ENCODE measurements at places on chromosomes 12 and 14.

- peak; percentile 45 for DNase-seq
Observed at GRCh38 chr14:95226801-95227200, 69.5 kb upstream of the DICER1 start.

GRCh38 chr12:84810611-84811010 lies 102.0 kb downstream of the SLC6A15 start:
- no peak for DNase-seq

DNA sequence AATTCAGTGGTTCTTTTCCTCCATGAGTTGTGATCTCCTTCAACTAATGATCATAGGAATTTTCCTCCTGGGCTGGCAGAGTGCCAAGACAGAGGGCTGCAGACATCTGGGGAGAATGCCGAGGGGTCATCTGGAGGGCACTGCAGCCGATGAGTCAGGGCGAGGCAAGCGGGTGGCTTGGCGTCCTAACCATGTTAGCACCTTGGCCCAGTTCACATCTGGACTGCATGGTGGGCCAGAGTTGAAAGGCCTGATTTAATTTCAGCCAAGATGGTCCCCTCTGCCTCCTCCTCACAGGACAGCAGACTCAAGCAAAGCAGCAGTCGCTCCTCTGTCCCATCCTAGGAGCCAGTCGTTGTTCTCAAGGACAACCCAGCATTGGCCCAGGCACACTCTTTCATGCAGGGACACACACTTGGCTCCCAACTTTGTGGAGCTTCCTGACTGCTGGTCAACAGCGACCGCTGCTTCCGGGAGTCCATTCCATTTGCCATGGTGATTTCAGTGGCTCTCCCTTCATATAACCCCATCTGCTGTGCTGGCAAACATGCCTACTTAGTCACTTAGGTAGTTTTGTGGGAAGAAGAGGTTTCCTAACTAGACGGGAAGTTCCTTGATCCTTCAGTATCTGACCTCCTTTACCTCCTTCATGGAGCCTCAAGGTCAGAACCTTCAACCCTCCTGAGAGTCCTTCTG lies 161.8 kb downstream of the TTC8 start:
- DNase-seq = peak; percentile 42

GRCh38 chr12:96510306-96510764 lies 21.0 kb downstream of the CFAP54 start:
- DNase-seq = no peak

GRCh38 chr12:132450418-132451171 lies 39.4 kb upstream of the FBRSL1 start:
- DNase-seq = peak; percentile 34

GRCh38 chr12:131776237-131776889 lies 51.8 kb upstream of the MMP17 start:
- no peak for DNase-seq

DNA sequence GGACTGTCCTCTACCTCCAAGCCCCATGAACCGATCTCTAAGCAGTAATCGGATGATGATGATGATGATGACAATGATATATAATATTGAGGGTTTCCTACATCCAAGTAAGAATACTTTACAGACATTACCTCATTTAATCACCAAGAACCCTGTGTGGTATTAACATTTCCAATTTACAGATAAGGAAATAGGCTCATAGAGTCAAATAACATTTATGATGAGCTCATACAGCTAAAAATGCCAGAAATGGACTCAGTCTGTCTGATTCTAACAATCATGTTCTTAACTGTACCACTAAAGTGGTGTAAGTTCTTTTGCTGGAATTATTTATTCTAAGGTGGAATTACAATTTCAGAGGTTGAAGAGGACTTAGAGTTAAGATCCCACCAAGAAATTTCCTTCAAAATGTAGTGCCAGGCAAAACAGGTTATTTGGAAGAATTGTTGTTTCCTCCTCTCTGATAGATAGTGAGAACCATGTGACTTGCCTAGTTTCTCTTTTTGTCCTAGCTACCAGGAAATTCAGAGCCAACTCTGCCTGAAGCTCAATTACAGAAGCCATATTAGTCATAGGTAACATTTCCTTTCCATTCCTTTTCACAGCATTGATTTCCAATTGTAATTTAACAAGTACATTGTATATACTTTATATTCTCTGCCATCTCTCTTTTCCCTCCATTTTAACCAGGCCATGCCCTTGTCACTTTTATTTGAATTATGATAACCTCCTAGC lies 23.8 kb upstream of the CCDC175 start:
- no peak for DNase-seq

- DNase-seq = no peak
Observed at GRCh38 chr14:60430276-60430675, 55.6 kb downstream of the C14orf39 start.
